MV-4-11 (cell line): ENCODE measurements at places on chromosomes 2 and 18.

DNA sequence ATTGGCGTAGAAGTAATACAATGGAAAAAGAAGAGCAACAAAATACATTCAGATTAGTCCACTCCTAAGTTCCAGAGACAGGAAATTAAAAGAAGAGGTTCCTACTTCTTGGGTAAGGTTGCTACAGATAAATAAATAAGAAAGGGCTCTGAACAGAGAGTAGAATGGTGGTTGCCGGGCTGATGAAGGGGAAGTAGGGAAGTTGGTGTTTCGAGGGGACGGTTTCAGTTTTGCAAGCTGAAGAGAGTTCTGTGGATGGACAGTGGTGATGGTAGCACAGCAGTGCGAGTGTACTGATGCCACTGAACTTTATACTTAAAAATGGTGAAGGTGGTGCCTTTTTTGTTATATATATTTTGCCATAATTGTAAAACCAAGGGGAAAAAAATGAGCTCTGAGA lies 48.2 kb downstream of the CABYR start:
- peak; percentile 76 for DNase-seq

DNA sequence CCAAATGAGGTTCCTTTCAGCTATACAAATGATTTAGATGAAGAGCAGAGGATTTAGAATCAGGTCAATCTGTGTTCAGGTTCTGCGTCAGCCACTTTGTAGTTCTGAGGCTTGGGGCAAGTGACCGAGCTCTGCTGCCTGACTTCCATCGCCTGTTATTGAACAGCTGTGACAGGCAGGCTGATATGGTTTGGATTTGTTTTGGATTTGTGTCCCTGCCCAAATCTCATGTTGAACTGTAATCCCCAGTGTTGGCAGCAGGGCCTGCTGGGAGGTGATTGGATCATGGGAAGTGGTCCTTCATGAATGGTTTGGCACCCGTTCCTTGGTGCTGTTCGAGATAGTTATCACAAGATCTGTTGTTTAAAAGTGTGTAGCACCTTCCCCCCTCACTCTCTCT lies 18.6 kb downstream of the TYMS start:
- DNase-seq, result no peak

GRCh38 chr2:219644801-219645480 lies 17.5 kb downstream of the SLC4A3 start:
- no peak for DNase-seq

- DNase-seq, result no peak
These were observed 114.8 kb upstream of the PTPRM start for GRCh38 chr18:7452331-7452730.

GRCh38 chr18:25533218-25533617 lies 181.3 kb upstream of the ZNF521 start:
- peak; percentile 11 for DNase-seq

- DNase-seq, result no peak
These were observed 52.6 kb upstream of the KIDINS220 start for GRCh38 chr2:8889978-8890377.

GRCh38 chr2:164371916-164372315 lies 249.4 kb downstream of the GRB14 start:
- DNase-seq, result no peak

DNA sequence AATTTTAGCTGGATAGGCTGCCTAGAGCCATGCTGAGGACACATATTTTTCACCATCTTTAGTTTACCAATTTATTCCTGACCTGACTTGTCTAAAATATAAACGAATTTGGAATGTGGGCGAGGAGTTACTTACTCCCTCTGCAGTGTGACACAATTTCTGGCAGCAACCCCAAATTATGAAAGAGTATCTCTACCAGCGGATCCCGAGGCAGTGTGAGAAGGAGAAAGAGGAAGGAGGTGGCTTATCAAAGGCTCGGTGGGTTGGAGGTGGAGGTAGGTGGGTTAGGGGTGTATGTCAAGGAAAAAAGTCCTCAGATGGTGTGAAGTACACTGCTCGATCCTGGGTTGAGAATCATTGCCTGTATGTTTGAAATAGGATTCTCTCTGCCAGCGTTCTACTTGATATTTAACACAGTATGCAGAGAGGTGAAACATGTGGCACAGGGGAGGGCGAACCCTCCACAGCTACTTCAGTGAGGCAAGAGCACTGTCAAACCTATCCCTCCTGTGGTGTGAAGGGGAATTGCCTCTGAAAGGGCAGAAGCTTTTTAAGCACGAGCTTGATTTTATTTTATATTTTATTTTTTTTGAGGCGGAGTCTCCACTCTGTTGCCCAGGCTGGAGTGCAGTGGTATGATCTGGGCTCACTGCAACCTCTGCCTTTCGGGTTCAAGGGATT lies 76.0 kb downstream of the RFTN2 start:
- peak; percentile 56 for DNase-seq

DNA sequence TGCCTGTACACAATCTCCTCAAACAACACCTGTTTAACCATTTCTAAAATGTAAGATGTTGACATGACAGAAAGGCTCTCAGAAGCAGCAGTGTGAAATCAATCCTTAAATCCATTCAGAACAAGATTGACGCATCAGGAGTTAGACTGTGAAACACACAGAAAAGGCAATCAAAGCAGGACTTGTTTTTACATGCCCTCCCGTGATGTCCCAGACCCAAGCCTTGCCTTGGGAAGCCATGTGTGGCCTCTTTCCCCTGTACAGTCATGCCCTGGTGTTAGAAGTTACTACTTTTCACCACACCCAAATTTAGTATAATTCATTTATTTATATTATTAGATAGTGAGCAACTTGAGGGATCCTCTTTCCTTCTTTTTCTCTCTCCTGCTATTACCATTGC lies 115.7 kb downstream of the NCKAP5 start:
- DNase-seq, result no peak

DNA sequence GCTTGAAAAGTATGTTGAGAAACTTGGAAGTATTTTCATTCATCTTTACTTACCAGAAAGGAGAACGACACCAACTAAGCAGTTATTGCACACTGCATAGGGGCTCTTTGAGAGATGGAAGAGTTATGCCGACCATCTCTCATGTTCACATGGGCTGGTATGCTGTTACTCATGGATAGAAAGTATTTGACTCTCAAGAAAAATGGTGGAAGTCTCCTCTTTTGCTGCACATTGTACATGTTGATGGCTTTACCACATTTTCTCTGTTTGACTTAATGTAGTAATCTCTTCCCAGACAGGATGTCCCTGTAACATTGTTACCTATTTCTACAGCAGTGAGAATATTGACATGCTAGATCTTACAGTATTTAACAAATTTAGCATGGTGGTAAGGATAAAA lies 23.2 kb downstream of the CAB39 start:
- no peak for DNase-seq

DNA sequence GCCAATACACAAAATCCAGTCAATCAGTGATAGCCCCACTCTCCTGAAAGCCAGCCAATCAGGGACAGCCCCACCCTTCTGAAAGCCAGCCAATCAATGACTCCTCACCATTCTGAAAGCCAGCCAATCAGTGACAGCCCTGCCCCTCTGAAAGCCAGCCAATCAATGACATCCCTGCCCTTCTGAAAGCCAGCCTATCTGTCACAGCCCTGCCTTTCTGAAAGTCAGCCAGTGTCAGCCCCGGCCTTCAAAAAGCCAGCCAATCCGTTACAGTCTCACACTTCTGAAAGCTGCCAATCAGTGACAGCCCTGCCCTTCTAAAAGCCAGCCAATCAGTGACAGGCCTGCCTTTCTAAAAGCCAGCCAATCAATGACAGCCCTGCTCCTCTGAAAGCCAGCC lies 95.9 kb upstream of the HDAC4 start:
- no peak for DNase-seq

DNA sequence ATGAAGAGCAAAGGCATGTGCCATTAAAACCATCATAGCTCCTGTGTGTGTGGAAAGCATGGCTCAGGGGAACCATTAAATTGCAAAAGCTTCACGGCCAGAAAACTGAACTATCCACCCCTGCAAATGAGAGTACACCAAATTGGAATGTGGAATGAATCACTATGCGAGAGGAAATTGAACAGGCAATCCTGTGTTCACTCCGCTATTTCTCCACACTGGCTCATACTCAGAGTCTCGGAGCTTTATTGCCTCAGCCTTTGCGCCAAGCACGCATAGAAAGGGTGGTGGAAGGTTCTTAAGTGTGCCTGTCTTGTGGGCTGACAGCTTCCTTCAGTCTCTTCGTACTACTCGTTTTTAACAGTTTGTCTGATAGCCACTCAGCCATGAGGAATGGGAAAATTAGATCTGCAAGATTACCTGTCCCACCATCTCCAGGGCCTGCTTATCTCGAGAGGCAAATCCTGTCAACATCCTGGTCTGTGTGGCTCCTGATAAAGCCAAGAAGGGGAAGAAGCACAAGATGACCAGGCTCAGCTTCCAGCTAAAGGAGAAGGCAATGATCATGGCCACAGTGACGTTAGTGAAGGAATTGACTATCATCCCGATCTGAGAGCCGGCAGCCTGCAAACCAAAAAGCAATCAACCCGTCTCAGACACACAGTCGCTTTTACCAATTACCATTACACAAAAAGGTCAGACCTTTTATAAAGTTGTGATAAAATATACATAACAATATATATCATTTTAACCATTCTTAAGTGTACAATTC lies 34.9 kb downstream of the G6PC2 start:
- peak; percentile 29 for DNase-seq

DNA sequence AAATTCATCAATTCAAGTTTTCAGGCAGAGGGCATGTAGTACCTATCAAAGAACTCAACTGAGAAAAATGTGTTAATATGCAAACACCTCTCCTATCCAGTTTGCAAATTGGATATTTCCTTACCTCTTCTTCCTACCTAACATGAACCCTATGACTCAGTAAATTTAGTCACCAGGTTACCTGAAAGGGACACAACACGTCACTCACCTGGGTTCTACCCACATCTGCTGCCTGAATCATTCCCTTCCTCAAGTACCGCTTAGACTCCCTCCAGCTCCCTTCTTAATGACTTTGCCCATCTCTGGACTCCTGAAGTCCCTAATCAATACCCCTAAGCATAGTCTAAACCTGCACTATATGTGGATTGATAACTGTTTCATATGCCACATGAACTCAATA lies 10.4 kb downstream of the ANKRD44 start:
- DNase-seq, result no peak

- no peak for DNase-seq
These were observed 59.9 kb upstream of the POU3F3 start for GRCh38 chr2:104793966-104794365.
